ENCODE measurements at places on chromosomes 5 and 9. TPM values are rescaled to one million over a fixed set of nuclear protein-coding genes. Genes with fewer than 3 reads are reported as not detected.

DNA sequence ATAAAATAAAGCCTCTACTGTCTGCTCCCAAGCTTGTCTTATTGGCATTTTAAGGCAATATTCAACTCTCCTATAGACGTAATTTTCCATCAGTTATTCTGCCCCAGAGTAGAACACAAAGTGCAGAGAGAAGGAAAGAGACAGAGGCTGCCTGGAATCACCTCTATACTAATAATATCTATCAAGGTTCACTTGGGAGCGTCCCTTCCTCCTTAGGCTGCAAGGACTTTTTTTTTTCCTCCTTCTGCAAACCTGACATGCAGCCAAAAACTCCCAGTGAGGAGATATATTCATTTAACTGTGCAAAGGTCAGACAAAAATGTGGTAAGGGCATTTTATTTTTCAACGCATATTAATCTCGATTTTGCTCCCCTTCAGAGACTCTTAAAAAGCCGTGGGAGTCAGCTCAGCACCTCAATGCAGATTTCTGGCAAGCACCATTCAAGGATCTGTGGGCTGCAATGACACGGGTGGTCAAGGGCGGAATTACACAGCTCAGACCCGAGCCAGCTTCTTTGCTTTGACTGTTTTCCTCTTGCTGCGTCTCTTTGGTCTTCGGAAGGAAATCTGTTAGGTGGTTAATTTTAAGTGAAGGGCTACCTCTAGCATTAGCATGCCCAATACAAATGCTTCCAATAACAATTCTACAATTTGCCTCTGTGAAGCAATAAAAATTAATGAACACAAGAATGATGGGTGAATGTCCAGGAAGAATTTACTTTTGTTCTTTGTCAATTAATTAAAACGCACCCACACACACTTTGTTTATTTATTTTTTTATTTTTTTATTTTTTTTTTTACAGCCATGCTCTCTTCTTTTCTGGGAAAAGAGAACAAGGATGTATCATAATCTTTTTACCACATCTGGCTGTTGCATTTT is 587.7 kb upstream of the GRAMD2B start:
- DNase-seq = peak; percentile 15

DNA sequence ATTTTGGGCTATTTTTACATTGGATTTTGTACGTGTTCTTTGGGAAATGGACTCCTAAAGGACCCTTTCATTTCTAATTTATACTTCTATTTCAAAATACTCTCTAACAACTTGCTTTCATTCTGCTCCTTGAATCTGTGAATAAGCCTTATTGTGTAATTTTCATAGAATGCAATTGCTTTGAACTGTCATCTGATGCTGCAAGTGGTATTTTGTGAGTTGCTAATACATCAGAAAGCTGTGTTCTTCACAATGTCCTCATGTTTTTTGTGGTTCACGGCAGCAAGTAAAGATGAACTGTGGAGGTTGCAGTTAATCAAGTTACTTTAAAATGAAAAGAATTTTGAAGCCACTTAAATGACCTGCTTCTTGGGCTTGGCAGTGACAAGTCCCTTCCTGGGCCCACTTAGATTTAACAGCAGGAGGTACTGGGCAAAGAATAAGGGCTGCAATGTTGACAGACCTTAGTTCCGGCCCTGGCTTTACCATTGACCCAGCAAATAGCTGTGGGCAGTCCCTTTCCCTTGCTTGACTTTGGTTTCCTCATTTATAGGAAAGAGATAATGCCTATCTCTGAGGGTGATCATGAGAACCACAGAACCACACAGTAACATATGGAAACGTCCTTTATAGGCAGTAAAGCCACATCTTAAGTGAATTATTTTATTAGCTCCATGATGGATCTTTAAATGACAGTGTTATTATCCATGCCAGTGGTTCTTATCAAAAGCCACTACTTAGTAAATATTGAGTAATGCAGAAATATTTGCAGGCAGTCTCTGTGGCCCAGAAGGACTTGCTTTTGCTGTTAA is 54.8 kb downstream of the IQGAP2 start:
- DNase-seq = no peak

- DNase-seq = peak; percentile 46
Observed at GRCh38 chr5:33891788-33892619, at the start of gene ADAMTS12. TSS of gene ADAMTS12 (minus strand) at chr5:33891990. CDS start at chr5:33891856, 134 bp downstream.

DNA sequence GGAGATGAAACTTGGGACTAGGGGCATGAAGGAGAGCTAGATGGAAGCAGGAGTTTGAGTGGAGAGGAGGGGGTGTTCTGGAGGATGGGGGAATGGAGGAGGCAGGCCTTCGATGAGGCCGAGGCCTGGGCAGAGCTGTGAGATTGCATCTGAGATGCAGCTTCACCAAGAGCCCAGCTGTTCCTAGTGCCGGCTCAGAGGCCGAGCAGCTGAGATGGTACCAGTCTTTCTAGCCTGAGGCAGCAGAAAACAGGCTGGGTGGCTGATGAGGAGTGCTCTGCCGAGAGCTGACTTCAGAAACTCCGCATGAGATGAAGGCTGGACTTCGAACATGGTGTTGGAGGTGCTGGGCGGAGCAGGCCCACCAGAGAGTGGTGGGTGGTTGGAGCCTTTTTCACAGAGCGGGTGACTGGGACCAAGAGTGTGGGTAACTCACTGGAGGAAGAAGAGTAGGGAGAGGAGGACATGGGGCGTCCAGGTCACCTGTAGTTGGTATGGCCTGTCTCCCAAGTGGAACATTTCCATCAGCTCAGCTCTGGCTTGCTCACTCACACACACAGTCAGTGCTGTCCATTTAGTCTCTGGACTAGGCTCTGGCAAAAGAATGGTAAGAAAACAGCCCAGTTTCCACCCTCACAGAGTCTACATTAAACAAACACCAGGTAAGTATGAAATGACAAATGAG is 54.7 kb downstream of the TMOD1 start:
- no peak for DNase-seq

DNA sequence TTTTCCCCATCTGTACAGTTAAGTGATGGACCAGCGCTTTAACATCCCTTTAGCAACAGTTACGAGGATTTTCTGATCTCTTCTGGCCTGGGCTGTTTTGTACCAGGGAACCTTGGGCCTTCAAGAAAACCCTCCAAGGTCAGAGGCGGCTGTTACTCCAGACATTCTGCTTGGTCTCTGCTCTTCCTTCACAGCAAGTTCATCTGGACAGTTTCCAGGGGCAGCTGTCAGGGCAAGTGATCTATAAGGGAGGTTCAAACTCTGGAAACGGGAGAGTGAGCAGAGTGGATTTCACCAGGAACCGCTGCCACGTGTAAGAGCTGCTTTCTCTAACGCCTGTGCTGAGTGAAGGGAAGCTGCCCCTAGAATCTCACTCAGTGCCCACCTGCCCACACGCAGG is 36.7 kb downstream of the ZNF618 start:
- peak; percentile 39 for DNase-seq

DNA sequence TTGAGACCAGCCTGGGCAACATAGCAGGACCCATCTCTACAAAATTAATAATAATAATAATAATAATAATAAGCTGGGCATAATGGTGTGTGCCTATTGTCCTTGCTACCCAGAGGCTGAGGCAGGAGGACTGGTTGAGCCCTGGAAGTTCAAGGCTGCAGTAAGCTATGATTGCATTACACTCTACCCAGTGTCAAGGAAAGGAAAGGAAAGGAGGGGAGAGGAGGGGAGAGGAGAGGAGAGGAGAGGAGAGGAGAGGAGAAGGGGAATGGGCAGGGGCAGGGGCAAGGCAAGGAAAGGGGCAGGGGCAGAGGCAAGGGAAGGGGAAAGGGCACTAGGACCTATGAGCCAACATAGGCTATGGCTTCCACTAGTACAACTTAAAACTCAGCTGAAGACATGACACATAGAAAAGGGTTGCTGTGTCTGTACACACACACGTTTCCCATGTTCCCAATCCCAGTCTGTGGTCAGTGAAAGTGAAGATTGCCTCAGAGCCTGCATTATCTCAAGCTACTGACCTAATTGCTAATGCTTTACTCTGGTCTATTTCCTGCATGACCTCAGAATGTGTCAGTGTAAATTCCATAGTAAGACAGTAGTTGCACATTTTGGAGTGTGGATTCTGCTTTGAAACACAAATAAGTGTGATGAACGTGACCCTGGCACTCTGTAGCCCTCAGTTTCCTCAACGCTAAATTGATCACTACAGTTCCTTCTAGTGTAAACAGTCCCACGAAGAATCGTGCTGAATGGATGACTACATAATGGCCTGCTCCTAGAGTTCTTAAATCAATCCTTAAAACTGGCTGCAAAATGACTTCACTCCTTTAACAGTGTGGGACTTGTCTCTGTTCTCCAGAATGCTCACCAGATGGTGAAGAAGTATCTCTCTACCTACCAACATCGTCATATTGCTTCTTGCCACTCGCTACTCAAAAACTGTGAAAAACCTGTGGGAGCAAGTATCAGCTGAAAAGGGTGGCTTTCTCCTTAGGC is 497.0 kb downstream of the RAB3C start:
- DNase-seq = no peak

GRCh38 chr5:102715082-102715807 is 39.9 kb upstream of the PAM start:
- DNase-seq = no peak

GRCh38 chr9:123741214-123741613 is 188.7 kb downstream of the DENND1A start:
- no peak for DNase-seq

GALNT12 gene
- 0.45 TPM for total RNA-seq

PCDHGA12 gene
- total RNA-seq = 8.8 TPM

All from ovary (tissue), 10 donors.